ENCODE measurements at places on chromosomes 2 and 18.

DNA sequence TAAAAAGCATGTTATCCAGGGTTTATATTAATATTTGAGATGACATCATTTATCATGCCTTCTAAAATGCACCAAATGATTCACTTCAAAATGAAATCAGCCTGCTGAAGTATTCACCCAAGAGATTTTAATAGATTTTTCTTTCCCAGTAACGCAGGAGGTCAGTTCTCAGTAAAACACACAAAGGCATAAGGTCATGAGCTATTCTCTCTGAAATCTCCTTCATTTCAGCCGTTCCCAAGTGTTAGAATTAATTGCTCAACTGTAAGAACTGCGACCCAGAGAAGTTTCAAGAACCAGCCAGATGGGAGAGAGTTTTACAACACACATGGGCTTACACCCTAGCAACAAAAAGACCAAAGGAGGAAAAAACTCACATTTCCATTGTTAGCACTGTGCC is 84.2 kb upstream of the PHLPP1 start:
- DNase-seq: no peak

DNA sequence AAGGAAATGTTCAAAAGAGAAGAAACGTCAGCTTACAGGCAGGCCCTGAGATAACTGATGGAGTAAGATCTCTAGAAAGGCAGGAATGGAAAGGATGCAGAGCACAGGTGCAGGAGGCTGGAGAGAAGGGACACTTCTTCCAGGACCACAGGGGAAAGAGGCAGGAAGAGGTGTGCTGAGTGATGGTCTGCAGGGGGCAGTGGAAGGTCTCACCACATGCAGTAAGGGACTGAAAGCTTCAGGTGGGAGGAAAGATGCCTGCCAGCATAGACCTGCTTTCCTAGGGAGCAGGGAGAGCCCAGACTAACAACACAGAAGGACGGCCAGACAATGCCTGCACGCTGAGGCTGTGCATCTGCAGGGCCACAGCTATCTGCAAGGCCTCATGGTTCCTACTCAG is 156.8 kb downstream of the L3MBTL4 start:
- DNase-seq: peak; percentile 41

GRCh38 chr2:241270531-241270930 is 44.9 kb downstream of the HDLBP start:
- no peak for DNase-seq

GRCh38 chr18:14907420-14907819 is 159.4 kb downstream of the ANKRD30B start:
- no peak for DNase-seq

GRCh38 chr2:67851956-67852824 is 210.6 kb downstream of the C1D start:
- no peak for DNase-seq

- no peak for DNase-seq
Observed at GRCh38 chr2:228688007-228688645, 506.6 kb upstream of the SPHKAP start.

DNA sequence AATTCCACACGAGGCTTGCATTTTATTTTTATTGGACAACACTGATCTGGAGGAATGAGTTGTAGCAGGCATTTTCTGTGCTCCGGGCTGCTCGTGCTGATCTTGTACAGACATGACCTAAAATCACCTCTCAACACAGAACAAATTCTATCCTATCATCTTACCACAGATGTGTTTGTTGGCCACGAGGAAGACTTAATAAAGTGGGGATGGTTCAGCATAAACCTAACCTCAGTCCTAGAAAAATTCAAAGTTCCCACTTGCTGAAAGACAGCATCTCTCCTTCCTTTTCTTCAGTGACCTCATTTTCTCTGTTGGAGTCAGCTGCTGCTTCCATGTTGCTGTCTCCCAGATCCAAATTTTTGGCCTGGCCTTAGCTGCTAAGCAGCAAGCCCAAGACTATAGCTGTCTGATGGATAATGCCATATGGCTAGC is 45.3 kb downstream of the RBKS start:
- DNase-seq: no peak

DNA sequence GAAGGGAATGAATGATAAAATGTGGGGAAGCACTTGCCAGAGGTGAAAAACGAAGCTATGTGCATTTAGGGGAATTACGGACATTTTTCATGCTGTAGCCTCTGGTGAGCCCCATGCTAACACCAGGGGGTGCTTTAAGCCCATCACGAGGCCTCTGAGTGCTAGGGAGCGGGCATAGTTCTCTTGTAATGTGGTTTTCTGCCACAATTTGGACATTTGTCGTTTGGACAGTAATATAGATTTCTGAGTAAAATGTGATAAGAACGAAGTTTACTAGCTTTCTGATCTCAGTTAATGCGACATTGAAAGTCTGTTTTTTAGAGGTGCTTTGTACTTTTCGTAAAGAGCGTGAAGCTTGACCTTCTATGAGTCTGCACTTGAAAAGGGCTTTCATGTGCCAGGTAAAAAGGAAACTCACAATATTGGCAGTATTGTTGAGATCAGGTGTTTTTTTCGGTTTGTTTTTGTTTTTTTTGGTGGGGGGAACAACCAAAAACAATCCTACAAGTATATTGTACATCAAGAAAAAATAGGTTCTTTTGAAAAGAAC is 50.6 kb downstream of the TRAF3IP1 start:
- DNase-seq: peak; percentile 48

DNA sequence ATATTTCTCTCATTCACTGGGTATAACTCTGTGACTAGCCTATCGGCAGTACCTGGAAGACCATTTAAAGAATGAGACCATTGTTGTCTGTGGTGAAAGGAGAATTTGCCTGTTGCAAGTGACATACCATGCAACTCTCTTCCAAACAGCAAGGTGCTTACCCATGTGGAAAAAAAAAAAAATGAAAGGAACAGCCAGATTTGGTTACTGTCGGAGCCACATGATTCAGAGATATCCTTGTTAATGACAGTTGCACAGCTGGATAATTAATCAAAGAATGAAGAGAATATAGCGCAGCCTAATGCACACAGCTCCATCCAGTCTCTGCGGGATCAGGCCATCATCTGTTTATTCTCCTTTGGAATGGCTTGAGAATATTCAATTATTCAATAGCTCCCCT is 141.8 kb downstream of the HRH4 start:
- no peak for DNase-seq

DNA sequence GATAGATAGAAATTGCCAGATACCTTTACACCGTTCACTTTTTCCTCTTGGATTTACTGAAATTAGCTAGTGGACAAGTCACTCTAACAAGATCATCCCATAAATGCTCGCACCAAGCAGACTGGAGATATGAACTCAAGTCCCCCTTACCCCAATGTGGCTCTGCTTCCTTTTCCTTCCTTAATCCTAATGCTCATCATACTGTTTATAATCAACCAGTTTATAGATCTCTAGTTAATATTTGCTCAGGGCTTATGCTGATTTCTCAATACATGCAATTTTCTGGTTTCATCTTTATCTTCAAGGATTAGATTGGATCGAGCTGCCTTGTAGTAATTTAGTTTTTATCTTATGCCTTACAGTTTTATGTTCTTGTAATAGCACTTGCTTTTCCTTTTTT is 318.3 kb upstream of the KLHL29 start:
- no peak for DNase-seq

DNA sequence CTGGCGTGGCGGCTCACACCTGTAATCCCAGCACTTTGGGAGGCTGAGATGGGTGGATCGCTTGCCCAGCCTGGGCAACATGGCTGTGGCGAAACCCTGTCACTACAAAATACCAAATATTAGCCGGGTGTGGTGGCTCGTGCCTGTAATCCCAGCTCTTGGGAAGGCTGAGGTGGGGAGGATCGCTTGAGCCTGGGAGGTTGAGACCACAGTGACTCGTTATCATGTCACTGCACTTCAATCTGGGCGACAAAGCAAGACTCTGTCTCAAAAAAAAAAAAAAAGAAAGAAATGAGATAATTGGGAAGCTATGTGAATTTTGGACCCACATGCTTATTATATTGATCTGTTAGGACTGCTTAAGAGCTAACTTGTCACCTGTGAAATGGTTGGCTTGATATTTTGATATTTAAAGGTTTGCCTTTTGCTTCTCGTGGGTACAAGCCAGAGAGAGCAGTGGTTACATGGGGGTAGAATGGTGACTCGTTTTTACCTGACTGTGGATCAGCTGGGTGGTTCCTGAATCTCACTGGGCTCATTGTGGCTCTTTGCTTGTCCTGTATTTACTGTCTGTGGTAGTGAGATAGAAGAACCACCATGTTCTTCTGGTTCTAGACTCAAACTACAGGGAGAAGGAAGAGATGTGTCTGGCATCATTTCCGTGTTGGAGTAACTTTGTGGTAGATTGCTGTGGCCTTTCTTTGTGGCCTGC is 28.9 kb downstream of the ZNF532 start:
- no peak for DNase-seq

DNA sequence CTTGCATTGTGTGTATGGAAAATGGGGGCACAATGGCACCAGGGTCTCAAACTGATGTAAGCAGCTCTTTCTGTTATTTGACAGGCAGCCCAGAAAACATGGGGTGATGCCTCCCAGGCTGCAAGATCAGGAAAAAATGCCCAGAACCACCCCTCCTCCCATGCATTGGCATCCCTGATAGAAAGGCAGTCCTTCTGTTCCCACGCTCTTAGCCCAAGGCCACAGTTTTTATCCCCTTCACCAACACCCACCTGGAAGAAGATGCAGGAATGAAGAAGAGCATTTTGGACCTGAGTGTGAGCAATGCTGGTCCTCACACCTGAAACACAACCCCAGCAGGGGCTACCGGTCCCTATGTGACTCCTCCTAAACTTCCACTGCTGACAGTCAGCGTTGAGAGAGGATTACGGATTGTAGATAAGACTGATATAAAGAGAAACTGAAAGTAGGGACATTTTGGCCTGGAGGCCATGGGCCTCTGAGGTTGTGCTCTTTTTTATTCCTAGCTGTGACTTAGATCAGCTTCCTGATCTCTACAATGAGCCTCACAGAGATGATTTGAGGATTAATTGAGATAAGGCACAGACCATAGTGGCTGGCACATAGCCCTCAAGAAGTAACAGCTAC is 386.0 kb upstream of the ATP5MC3 start:
- no peak for DNase-seq

GRCh38 chr18:3447068-3447894 is 2.7 kb upstream of the TGIF1 start:
- peak; percentile 53 for DNase-seq

- DNase-seq: no peak
Observed at GRCh38 chr2:145137901-145138300, 618.0 kb upstream of the ZEB2 start.

- DNase-seq: no peak
Observed at GRCh38 chr2:199778655-199779054, 72.3 kb downstream of the FTCDNL1 start.

DNA sequence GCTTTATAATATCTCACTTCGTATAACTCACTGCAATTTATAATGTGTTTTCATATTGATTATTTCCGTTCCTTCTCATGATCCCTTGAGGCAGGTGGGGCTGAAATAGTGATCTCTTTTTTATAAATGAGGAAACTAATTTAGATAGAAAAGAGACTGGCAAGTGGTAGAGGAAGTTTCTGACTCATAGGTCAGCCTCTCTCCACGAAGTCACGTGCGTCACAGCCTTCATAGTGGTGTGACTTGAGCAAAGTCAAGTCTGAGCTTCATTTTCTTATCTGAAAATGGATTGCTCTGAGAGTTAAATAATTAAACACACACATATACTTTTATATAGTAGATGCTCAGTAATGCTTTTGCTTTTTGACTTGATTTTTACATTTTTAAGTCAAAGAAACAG is 19.9 kb downstream of the ABCG5 start:
- DNase-seq: no peak

GRCh38 chr2:172087207-172087779 is 2.0 kb downstream of the DLX1 start:
- peak; percentile 47 for DNase-seq

DNA sequence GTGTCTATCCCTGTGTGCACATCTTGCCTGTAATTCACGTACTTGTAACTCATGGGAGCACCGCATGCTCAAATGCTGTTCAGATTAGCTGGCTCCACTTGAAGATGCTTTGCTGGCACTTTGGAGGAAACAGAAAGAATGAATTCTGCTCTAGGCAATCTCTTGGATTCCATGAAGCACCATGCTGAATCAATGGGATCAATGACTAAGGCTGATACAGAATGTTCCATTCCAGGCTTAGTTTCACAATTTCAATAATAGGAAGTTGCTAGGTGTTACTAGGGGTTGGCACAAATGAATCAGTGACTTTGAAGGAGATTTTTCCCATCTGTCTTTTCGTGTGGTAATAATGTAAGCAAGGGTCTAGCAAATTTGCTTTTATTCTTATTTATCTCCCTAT is 328.8 kb downstream of the OSR1 start:
- no peak for DNase-seq

DNA sequence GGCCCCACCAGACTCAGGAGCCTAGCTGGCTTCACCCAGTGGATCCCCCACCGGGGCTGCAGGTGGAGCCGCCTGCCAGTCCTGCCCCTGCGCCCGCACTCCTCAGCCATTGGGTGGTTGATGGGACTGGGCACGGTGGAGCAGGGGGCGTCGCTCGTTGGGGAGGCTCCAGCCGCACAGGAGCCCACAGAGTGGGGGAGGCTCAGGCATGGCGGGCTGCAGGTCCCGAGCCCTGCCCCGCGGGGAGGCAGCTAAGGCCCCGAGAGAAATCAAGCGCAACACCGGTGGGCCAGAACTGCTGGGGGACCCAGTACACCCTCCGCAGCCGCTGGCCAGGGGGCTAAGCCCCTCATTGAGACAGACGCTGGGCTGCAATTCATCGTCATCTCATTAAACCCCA is 184.0 kb downstream of the SNTG2 start:
- no peak for DNase-seq

DNA sequence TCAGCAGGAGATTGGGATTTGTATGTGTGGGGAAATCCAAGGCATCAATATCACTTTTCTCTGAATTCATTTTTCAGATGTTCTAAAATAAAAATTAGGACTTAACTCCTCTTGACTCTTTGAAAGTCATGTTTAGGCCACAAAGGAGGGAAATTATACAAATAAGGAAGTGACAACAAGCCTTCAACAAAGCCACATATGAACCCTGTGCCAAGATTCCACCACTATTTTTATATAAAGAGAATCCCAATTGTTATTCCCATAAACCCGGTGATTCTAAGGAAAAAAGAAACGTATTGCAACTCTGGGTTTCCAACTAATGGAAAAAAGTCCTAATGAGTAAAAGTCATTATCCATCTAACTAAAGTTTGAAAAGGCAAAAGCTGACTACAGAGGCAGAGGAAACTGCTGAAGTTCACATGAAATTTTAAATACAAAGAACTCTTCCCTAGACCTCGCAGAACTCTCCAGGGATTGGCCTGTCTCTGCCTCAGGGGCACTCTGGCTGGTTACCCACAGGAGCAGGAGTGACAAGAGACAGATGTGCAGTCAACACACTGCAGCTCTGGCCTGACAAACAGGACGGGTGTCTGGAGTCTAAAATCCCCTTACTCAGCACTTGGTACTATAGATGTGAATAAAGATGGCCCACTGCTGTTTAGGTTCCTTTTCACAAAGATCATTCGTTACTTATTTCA is 11.5 kb downstream of the NPC1 start:
- no peak for DNase-seq

DNA sequence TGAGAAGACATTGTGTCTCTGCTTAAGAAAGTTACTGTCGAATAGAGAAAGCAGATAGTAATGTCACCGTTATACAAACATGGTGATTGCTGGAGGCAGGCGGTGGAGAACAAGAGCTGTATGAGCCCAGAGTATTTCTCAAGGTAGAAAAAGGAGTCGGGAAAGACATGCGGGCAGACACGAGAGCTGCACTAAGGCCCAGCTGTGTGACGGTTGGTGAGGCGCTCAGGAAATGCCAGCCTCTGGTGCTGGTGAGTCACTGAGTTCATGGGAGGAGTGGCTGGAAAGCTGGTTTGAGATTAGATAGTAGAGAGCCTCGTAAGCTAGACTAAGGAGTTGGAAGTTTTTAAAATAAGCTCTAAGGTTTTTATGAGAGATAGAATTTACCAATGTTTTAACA is 390.9 kb upstream of the TRIB2 start:
- no peak for DNase-seq

All from WTC11 (cell line).